Bronchial epithelial cell (primary cell): ENCODE measurements at places on chromosomes 3 and 15.
A peak's percentile ranks its signal among the peaks of the same experiment; 100 is the strongest.

GRCh38 chr3:62233065-62233464 lies 140.3 kb downstream of the FEZF2 start:
- no peak for DNase-seq

- no peak for DNase-seq
Measured at GRCh38 chr3:31444220-31445142, 88.2 kb upstream of the STT3B start.

DNA sequence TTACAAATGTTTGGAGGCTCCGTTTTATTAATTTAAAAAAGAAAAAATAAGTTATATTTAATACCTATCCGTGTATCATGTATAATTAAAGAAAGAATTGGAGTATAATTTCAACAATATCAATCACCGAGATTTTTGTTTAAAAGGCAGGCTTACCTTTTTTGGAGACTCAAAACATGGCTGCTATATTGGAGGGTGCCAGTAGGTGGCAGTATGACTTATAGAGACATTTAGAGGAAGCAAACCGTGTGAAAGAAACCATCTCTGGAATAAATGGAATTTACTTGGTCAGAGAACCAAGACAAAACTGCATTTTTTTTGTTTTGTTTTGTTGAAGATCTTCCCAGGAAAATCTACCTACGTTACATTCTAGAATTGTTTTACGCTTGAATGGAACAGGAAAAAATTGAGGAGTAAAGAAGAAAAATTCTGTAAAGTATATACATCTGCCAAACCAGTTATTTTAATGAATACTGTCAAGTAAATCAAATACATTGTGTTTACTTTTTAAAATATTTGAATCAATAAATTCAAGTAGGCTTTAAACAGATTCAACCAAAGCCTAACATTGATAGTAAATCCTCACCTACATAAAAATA lies 802.6 kb upstream of the ALCAM start:
- peak; percentile 50 for DNase-seq

DNA sequence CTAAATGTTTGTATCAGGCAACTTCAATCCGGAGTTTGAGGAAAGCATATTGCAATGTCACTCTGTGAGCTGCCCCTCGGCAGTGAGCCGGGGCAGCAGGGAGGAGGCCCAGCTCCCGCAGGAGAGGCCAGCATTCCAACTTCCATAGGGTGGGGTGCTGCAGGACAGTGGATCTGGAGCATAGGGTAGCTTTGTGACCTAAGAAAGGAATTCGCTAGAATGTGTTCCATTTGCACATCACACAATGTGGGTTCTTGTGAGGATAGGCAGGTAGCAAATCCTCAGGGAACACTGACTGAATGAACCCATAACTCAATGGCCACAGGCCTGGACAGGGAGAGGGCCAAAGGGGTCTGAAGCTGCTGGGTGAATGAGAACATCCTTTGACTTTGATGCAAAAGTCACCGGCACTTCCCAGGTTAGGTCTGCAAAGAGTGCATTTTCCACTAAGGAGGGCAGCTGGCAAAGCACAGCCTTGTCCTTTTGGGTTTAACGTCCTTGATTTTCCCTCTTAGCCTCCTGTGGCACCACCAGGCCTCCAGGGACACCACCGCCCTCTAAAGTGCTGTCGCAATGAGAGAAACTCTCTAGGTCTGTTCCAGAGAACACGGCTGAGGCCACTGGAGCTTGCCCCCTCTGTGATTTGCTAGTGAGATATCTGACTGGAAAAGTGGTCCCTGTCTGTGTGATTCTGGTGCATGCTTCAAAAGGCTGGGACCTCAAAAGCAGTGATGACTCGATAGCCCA lies 36.2 kb downstream of the GABRB3 start:
- no peak for DNase-seq

DNA sequence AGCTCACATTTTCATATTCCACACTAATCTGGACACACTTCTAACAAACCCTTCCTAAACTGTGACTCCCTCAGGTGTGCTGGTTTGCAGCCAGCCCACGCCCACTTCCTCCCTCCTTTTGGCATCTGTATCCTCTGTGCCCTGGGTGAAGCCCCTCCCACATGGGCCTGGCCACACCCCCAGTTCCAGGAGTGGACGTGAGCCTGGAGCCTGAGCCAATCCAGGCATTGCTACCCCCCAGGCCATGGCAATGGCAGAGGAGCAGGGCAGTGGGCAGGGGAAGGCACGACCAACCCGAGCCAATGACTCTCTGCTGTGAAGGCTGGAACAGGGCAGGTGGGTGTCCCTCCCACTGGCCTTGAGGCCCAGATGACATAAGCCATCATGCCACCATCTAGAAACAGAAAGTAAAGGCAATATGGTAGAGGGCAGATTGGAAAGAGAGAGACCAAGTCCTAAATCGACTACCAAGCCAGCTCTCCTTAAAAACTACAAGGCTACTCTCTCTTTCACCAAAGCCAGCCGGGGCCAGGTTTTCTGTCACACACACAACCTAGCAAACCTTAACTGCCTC lies 18.6 kb downstream of the FAM174B start:
- DNase-seq, result peak; percentile 75

- no peak for DNase-seq
Measured at GRCh38 chr3:143769616-143770015, 78.7 kb downstream of the SLC9A9 start.

DNA sequence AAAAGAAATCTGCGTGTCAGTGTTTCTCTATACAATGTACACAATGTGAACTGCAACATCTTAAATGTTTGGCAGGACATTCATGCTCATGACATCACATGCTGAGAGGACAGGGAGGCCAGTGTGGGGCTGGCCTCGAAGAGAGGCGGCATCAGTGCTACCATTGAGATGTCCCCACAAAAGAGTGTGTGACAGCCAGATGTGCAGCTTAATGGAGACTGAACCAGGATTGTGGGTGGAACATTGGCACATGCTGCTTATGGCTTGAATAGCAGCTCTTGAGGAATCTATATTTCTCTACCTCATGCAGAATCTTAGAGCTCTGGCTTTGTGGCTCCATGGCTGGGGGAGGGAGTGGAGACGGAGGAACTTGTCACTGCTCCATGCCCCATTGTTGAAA lies 18.5 kb downstream of the CLDN11 start:
- DNase-seq, result no peak

GRCh38 chr3:46187876-46188275 lies 20.2 kb downstream of the CCR1 start:
- DNase-seq, result peak; percentile 85

DNA sequence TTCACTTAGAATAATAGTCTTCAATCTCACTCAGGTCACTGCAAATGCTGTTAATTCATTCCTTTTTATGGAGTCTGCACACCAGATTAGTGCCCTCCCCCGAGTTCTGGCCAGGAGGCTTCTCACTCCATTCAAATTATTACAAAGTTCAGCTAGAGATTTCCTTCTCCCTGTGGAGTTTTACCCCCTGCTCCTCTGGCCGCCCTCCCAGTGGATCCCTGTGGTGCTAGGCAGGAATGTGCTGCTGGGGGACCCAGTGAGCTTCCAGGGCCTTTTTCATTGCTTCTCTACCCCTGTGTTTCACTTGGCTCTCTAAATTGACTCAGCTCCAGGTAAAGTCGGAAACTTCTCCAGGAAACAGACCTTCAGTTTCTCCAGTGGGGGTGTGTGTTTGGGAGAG lies 42.7 kb upstream of the CD200R1L start:
- no peak for DNase-seq

GRCh38 chr3:118354556-118354955 lies 680.1 kb downstream of the IGSF11 start:
- no peak for DNase-seq

DNA sequence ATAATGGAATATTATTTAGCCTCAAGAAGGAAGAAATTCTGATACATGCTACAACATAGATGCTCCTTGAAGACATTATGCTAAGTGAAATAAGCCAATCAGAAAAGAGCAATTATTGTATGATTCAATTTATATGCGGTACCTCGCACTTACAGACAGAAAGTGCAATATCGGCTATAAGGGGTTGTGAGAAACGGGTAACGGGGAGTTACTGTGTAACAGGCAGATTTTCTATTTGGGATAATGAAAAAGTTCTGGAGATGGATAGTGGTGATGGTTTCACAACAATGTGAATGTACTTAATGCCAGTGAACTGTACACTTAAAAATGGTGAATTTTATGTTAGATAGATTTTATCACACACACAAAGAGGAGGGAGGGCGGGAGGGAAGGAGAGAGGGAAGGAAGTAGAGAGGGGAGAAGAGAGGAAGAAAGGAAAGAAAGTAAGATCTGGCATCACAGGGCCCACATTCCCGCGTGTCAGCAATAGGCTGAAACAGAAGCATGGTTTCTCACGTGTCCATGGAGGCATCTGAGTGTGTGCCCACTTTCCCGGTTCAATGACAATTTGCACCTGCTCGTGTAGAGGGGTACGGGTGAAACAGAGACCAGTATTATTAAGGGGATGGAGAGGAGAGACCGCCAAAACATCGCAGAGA lies 700 bp upstream of the BLM start:
- no peak for DNase-seq

DNA sequence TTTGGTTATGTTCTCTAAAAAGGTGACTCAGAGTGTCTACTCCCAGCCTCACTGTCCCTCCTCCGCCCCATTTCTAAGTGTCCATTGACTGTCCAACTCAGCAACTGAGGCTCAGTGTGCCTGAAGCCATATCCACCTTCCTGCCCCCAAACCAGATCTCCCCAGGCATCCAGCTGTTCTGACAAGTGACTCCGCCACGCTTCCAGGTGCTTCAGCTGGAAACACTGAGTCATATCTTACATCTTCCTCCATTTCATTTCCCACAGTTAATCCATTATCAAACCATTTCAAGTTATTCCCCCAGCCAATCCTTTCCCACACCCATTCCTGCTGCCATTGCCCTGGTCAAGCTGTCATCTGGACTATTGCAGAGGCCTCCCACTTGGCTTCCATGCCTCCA lies 17.1 kb downstream of the MAGEF1 start:
- DNase-seq, result no peak

- peak; percentile 34 for DNase-seq
Measured at GRCh38 chr15:66498501-66499386, 1.2 kb upstream of the SNAPC5 start.

DNA sequence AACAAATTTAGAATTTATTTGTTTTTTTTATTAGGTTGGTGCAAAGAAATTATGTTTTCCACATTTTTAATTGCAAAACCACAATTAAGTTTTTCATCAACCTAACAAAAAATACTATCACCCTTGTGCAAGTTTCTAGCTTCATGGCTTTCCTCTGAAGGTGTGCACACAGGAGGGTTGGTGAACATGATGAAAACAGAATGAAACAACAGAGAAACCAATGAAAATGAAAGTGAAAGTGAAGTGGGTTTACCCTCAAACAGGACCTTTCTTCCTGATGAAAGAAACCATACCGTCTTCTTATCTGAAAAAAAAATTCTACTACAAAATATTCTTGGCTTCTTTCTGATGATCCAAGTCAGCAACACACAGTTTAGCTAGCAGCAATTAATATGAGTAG lies 71.9 kb upstream of the FEZF2 start:
- DNase-seq, result peak; percentile 4

GRCh38 chr3:16249336-16249735 lies 15.4 kb downstream of the DPH3 start:
- DNase-seq, result no peak
